ENCODE measurements at places on chromosomes 6 and 20.

GRCh38 chr6:108839083-108839642 lies 9.1 kb upstream of the ARMC2 start:
- DNase-seq = no peak

- DNase-seq = no peak
Observed at GRCh38 chr20:58028123-58028522, 200.3 kb downstream of the ANKRD60 start.

DNA sequence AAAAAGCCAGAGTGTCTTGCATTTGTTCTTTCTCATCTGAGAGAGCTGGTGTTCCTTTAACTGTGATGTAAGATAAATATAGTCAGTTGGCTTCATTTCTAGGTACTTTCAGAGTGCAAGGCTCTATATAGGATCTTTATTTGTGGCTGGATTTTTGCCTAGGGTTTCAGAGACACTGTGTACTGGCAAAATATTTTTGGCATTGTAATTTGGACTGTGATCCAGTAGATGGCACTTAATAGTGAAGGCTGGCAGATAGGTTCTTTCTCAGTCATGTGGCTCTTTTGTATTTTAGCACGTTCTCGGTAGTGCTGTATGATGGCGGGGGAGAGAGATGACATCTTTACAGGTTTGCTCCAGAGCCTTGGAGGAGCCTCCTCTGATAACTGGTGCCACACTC lies 26.8 kb upstream of the SLC35B3 start:
- DNase-seq = no peak

DNA sequence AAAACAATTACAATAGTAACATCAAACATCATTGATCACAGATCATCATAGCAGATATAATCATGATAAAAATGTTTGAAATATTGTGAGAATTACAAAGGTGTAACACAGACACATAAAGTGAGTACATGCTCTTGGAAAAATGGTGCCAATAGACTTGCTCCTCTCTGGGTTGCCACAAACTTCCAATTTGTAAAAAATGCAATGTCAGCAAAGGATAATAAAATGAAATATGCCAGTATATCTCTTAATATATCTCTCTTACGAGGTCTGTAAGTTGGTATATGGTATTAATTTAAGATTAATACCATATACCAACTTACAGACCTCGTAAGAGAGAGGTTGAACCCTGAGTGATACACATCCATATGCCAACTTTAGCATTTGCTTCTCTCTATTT lies 13.4 kb upstream of the CST3 start:
- no peak for DNase-seq

GRCh38 chr6:106300944-106301343 lies 24.6 kb downstream of the ATG5 start:
- no peak for DNase-seq

DNA sequence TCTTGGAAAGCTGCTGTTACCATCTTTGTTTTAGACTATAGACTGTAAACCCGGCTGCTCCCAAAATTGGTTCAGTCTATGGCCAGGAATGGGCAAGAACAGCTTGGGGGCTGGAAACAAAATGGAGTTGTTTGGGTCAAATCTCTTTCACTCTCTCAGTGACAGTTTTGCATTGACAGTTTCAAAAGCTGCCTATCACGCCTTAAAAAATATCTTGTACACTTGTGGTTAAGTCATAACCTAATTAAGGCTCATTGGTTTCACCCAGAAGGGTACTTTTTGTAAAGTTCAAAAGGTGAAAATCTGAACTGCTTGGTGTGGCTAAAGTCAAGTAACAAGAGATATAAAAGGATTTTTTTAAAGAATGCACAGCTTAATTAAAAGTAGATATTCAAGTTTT lies 76.1 kb upstream of the PRL start:
- DNase-seq = no peak

GRCh38 chr6:154494592-154495311 lies 15.7 kb downstream of the CNKSR3 start:
- no peak for DNase-seq

DNA sequence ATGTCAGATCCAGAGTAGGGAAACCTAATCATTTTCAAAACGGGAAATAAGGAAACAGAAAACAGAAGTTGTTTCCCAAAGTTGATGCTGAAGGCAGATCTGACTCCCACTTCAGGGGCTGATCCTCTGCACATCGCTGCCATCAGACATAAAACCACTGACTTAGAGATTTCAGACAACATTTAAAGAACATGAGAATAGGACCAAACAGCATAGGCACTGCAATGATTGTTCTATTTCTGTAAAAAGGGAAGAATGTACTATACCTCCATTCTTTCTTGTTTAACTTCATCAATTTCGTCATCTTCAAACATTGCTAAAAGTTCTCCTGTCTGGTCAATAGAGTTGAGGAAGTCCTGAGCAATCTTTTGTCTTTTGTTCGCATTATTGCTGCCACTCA lies 324.7 kb upstream of the RUNX2 start:
- DNase-seq = no peak

DNA sequence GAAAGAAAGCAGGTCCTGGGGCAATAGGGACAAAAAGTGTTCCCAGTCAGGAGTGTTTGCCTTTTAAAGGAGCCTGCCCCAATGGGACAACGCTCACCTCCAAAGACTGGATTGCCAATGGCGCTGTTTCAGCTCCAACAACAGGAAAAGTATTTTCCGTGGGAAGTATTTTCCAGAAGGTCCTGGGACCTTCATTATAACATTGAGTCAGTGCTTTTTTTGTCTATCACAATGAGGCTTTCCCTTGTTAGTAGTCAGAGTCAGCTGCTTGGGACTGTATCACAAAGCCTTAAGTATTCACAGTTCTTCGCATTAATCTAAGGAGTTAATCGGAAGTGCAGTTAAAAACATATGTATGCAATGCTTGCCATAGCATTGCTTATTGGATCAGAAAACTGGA lies 17.3 kb downstream of the TRAF3IP2 start:
- no peak for DNase-seq

- no peak for DNase-seq
Observed at GRCh38 chr6:149895048-149895590, 2.8 kb downstream of the RAET1E start.

DNA sequence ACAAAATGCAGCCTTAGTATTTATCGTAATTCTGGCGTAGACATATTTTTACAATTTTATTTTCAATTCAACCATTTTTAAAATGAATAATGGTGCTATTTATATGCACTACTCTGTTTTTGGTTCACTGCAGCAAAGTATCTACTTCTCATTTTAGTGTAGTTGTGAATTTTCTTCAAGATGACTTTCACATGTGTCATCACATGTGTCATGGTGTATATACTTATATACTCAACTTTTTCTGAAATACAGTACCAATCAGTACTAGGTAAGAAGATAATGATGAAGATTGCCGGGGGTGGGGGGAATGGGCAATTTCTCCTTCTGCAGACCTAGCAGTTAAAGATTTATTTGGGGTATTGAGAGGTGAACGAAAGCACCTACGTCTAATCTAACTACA lies 634.5 kb downstream of the PHF3 start:
- DNase-seq = no peak

DNA sequence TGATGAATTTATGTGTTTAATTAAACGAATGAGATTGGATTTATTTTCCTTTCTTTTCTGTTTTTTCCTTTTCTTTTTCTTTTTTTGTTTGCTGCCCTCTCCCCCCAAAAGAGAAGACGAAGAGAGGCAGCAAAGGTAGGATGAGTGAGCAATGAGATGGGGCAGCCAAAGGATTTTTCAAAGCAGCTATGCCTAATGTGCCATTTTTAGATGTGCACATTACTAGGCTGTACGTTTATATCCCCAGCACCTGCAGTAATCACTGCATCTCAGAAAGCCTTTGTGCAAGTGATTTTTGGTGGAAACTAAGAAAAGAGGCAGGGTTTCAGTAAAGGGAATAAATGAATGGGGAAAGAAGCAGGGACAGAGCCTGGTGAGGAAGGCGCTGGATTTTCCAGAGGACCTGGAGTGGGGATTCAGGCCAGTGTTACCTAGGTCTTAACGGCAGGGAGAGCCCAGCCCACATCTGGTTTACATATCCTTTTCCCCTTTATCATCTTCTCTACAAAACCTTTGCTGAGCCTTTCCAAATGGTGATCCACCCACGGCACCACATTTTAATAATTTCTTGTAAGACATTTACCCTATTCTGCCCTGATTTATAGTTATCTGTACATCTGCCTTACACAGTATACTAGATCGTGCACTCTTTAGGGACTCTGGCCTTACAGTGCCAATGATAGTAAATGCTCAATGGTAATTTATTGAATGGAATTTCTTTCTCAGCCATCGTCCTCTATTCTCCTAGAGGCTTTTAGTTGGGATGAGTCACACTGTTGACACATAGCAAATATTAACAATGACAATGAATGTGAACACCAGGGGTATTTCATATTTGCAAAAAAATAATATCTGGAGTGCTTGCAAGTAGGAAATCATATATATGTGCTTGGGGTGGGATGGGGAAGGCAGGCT lies 38.3 kb upstream of the ATXN1 start:
- DNase-seq = no peak

DNA sequence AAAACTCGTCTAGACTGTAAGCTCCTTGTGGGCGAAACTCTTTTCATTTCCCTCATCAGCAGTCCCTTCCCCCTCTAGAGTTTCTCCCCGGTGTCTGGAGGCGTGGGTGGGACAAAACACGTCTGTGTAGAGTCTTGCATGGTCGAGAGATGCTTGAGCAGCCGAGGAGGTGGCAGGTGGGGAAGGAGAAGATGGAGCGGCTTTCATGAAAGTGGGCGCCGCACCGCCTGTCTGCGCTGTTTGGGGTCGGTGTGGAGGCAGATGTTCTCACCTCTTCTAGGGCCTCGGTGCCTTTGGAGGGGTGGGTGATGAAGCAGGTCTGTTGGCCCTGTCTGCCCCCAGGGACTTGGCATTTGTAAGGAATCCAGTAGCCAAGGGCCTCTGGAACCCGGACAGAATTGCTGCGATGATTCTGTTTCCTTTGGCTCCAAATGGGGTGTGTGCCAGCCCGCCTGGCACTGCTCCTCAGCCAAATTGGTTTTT lies 1.2 kb downstream of the BRPF3 start:
- DNase-seq = no peak

- no peak for DNase-seq
Observed at GRCh38 chr6:3504938-3505805, 48.3 kb upstream of the SLC22A23 start.

- no peak for DNase-seq
Observed at GRCh38 chr20:46523696-46524328, 10.5 kb upstream of the ZNF334 start.

GRCh38 chr6:44475417-44475778 lies 87.9 kb downstream of the CDC5L start:
- no peak for DNase-seq

DNA sequence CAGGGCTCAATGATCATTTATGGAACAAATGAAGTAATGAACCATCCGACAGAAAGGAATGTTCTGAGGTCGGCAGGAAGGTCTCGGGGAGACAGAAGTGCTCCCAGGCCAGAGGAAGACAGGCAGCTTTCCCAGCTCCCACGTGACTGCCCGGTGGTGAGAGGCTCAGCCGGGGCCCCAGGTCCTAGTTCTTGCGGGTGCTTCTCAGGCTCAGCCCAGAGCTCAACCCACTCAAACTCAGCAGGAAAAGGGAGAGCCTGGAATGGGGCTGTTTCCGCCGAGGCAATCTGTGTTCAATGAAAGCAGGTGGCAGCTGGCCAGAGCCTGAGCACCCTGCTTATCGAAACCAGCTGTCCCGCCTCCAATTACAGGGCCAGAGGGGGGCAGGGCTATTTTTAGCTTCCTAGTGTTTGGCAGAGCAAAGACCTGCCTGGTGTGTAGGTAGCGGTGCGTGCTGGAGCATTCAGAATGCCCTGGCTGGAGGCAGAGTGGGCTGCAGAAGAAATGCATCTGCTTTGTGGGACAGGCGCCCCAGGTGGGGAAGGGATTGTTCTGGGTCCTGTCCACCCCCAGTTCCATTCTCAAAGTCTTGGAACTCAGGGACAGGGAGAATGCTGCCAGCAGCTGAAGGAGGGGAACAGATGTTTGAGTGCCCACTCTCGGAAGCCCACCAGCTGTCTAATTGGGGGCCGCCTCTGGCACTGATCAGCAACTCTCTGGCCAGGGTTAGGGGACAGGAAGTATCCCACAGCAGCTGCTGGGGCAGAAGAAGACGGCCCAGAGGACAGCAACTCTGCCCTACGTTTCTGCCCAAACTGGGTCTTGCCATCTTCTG lies 145.1 kb downstream of the PREX1 start:
- no peak for DNase-seq

DNA sequence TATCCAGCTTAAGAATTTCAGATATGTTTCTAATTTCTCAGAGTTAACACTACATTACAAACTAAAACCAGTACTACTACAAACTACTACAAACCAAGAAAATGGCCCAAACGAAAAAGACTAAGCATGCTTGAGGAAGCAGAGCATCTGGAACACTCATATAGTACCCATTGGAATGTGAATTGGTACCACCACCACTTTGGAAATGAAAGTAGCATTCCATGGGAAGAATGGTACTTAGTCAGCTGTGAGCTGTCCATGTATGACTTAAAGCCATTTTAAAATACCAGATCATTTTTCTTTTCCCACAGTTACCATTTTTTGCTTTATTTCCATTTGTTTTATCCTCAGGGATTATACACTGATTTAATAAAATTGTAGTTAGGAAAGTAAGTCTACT lies 30.5 kb downstream of the FBXO9 start:
- no peak for DNase-seq

DNA sequence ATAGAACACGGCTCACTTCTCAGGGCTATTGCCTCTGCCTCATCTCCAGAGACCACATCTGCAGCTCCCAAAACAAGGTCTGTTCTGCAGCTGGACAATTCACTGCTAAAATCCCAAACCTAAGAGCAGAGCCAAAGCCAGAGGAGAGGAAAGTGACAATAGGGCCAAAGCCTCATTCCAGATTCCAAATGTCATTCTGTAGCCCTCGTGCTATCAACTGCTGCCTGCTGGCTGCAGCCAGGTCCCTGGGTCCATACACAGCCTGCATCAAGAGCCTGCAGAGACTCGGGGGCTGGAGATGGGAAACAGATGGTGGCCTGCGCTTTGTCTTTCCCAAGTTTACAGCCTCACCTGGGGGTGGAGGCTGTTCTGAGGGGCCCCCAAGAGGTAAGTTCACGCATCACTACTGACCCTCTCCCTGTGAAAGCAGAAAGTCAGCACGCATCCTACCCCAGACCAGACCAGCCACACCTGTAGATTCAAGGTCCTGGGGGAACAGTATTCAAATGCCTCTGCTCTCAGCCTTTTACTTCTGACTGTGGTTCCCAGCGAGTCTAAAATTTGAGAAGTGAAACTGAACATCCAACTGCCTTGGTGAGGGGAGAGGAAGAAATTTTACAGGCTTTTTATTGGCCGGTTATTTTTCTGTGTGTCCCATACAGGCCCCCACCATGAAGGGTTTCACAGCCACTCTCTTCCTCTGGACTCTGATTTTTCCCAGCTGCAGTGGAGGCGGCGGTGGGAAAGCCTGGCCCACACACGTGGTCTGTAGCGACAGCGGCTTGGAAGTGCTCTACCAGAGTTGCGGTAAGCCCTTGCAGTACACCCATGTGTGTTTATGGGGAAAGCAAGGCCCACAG lies at the start of gene LY86:
Gene LY86, plus strand, starts transcription at position 657 of the 860 bp plus-strand sequence. Its CDS starts 15 bp downstream, at position 672.
- no peak for DNase-seq

DNA sequence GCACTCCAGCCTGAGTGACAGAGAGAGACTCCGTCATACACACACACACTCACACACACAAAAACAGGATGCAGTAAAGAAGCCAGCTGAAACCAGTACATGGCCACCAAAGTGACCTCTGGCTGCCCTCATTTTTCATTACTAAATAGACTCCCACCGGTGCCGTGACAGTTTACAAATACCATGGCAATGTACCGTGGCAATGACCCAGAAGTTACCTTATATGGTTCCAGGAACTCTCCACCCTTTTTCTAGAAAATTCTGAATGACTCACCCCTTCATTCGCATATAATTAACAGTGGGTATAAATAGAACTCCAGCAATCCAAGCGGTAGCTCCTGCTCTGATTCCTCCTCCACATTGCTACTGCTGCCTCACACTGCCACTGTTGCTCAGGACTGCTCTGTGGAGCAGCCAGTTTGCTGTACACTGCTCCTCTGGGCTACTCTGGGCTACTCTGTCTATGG lies 57.7 kb downstream of the SNX5 start:
- DNase-seq = no peak

Data from T-helper 2 cell (primary cell).